ENCODE measurements at places on chromosomes 7 and 10.

GRCh38 chr7:81308643-81309322, 389.9 kb upstream of the SEMA3C start:
- DNase-seq, result no peak

GRCh38 chr7:52502281-52502680, 533.2 kb upstream of the POM121L12 start:
- no peak for DNase-seq

DNA sequence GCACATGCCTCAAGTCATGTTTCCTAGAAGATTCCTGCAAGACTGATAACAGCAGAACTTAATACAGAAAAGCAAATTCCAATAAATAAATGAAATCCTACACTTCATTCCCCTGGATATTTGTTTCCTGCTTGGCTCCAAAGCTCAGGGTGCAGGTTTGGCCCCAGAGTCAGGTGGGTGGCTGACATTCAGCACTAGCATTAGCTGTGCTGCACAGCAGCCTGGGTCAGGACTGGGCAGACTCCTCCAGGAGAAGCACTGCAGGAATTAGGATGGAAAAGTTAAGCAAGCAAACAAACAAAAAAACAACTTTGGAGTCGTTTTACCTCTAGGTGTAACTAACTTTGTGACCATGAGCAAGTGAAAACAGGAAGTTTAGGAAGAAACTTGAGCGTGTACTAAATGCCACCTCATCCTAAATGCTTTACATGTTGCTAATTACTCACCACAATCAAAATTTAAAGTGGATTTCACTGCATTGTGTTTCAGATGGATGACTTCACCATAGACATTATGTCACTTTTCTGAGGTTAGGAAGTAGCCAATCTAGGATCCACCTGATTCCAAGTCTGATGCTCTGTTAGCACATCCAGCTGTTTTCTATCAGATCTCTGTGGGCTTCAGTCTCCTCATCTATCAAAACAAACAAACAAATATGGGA, 239.4 kb downstream of the C7orf25 start:
- no peak for DNase-seq

DNA sequence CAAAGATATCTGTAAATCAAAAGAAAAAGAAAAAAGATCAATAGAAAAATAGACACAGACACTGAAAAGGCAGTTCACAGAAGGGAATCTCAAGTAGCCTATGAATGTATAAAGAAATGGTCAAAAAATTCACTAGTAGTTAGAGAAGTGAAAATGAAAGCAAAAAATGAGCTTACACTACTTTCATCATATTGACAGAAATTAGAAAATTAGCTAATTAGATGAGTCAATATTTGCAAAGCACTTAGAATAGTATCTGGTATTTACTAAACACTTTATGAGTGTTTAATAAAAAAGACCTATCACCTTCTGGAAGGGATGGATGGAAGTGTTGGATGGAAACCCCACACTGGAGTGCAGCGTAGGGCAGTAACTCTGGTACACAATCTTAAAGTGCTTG, 1.7 kb upstream of the CFAP58 start:
- no peak for DNase-seq

GRCh38 chr10:96978621-96979154, 146.6 kb downstream of the LCOR start:
- no peak for DNase-seq

DNA sequence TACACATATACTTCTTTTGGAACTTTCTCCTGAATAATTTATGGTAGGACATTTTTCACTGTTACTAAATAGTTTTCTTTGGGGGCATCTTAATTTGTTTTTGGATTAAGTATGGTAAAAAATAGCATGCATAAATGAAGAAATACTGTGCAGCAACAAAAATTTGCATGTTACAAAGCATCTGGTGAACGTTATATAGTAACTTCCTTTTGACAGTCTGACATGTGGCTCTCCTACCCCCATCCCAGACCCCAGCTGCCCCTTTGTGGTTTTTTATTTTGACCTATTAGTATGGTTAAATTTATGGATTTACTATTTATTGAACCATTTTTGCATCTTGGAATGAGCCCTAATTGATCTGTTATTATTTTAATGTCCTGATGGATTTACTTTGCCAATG, 9.9 kb downstream of the TASOR2 start:
- DNase-seq, result no peak

- DNase-seq, result no peak
Measured at GRCh38 chr10:77925795-77926565, 575 bp downstream of the DLG5 start.

GRCh38 chr10:132846631-132847415, 60.9 kb upstream of the NKX6-2 start:
- no peak for DNase-seq

- DNase-seq, result no peak
Measured at GRCh38 chr10:60717852-60718251, 60.4 kb upstream of the CDK1 start.

GRCh38 chr10:63843107-63843506, 321.9 kb downstream of the REEP3 start:
- no peak for DNase-seq

DNA sequence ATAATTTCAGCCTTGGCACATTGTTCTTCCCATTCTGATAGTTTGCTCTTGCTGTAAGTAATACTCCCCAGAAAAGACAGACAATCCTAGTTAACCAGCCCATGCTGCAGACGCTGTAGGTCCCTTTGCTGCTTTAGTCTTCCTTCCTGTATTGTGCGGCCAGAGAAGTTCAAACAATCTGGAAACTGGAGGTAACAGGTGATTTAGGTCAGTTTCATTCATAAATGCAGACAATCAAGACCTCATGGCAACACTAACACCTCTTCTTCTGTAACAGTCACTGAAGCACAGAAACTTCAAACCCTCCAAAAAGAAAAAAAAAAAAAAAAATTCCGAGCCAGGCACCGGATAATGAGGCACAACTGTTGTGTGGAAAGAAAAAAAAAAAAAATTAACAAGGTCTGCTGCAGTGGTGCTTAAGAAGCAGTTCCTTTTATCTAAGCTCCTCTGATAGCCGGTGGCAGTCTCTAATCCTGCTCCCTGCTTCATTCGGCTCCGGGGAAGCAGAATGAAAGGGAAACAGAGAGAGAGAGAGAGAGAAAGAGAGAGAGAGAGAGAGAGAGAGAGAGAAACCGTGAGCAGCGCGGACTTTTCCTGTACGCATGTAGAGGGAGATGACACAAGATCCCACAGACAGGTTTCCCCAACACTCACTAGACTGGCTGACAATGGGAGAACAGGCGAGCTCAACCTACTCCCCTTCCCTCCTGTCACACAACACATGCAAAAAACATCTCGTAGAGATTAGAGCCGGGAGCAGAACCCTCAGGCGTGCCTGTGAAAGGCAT, at the start of gene SEMA3A:
SEMA3A (minus strand) TSS at position 306 of the 788 bp plus-strand sequence; CDS start at position 103, 203 bp downstream.
- DNase-seq, result peak; percentile 10

DNA sequence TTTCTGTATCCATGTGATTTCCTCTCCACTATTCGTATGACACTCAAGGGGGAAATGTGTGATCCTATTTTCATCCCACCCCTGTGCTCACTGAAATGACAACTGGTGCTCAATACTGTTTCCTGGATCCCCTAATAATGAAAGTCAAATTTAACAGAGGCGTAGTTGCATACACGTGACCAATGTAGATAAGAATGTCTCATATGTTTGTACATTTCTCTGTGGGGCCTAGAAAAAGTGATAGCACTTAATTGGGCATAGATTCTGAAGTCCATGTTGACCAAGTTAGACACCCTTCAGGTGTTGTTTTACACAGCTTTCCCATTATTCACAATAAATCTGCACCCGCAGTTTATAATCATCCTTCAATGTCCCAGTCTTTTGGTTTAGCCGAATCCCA, 59.1 kb downstream of the JAZF1 start:
- no peak for DNase-seq

DNA sequence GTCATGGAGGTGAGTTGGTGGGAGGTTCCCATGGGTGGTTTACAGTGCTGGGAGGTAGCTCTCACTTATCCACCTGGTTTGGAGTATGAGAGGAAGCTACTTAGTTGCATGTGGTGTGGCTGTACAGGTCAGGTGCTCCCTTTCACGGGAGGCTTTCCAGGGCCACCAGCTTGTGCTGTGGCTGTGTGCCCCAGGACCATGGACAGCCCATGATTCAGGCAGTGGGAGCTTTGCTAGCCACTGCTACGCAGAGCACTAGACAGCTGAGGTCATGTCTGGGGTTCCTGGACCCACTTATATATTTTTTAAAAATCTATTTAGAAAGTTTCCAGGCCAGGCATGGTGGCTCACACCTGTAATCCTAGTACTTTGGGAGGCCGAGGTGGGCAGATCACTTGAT, 42.5 kb upstream of the KCNMA1 start:
- DNase-seq, result no peak

- DNase-seq, result no peak
Measured at GRCh38 chr10:35938160-35938559, 296.1 kb upstream of the FZD8 start.

- no peak for DNase-seq
Measured at GRCh38 chr10:71964098-71964742, at the start of gene CHST3. CHST3 (plus strand) TSS chr10:71964395; CDS start chr10:72005843, 41,448 bp downstream.

DNA sequence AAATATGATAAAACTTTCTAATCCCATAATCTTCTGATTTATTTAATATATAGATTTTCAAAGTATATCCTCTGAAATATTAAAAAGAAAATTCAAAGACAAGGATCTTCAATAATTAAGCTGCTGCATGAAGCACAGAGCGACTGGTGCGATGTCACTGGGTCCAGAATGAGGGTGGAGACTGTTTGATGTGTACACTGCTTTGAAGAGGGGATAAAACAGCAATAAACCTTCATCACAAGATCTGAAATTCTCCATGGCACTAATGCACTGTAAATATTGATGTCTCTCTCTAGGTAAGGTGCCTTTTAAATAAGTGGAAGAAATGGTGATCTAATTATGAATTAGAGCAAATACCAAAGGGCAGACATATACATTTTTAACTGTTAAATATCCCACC, 337.8 kb downstream of the PARD3 start:
- DNase-seq, result no peak

GRCh38 chr10:6999232-6999925, 411.5 kb downstream of the SFMBT2 start:
- no peak for DNase-seq

DNA sequence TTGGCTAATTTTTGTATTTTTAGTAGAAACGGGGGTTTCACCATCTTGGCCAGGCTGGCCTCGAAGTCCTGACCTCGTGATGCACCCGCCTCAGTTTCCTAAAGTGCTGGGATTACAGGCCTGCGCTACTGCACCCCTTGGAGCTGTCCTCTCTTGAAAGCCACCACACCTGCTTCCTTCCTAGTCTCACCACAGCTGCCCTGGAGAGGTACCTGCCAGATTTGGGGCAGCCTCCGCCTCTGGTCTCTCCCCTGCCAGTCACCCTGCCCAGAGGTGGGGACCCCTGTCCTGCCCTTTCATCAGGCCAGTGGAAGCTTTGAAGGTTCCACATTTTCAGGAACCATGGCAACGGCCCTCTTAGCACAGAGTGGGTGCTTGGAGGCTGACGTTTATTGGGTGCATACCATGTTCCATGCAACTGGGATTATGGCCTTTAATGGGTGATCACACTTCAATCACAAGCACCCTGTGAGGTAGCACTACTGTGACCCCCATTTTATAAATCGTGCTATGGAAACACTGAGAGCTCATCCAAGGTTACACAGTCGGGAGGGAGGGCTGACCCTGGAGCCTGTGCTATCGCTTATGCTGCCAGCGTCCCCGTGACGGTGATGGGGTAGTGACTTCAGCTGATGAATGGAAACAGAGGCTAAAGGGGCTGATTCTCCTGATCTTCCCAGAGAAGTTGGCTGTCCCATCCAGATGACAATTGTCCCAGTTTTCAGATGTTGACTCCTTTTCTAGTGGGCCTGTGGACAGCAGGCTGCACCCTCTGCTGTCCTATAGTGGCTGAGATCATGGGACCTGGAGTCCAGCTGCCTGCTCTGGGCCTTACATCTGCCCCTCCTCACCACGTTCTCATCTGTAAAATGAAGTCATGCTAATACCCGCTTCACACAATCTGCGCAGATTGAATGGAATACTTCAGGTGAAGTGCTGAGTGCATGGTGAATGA, 11.5 kb upstream of the FGFR2 start:
- DNase-seq, result no peak

- DNase-seq, result no peak
Measured at GRCh38 chr10:20976891-20977290, 79.8 kb upstream of the NEBL start.

DNA sequence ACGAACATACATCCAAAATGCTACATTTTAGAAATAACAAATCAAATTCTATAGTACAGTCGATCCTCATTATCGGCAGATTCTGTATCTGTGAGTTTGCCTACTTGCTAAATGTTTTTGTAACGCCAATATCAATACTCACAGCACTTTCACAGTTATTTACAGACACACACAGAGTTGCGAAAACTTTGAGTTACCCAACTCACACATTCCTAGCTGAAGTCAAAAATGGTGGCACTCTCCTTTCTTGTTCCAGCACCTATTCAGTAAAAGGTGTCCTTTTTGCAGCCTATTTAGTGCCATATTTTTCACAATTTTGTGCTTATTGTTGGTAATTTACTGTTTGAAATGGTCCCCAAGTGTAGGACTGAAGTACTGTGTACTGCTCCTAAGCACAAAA, 161.7 kb downstream of the AKR1D1 start:
- no peak for DNase-seq

DNA sequence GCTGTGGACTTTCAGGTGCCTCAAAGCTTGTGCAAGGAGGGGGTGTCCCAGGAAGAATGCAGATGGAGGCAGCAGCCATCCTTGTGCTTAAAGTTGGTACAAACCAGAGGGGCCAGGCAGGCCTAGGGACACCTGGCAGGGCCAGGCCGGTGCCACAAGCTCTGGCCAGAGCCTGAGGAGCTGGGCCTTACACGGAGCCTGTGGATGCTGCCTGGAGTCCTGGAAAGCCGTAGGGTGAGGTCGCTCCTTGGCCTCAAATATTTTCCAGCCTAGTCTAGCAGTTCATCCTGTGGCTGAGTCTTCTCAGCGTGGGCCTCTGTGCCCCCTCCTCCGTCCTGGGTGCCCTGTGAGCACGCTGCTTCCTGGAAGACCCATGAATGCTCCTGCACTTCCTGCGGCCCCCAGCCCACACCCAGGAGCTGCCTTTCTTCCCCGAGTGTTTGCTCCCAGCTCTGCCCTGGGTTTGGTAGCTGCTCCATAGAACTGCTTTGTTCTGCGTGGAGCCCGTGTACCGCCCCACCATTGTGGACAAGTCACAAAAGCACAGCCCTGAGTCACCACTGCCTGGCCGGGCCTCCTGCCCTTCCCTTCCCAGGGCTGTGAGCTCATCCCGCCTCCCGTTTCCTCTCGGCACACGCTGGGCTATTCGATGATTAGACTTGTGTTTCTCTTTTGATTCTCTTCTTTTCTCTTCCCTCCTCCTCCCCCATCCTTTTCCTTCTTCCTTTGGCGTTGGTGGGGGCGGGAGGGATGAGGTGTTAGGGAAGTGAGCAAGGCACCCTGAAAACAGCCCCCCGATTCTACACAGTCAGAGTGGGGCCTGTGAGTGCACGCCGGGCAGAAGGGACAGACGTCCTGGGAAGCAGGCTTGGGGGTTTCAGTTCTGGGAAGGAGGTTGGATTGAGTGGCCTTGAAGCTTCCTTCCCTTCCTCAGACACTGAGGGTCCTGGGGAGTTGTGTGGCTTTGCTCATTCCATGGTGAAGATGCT, 73.2 kb upstream of the SHH start:
- no peak for DNase-seq
